ENCODE measurements at places on chromosomes 4 and X. TPM values are rescaled to one million over a fixed set of nuclear protein-coding genes. Genes with fewer than 3 reads are reported as not detected.

Gene TLR3
- total RNA-seq, result 0.32 TPM

Gene STOX2
- 3.3 TPM for total RNA-seq

Gene S100P
- total RNA-seq, result 144 TPM

Gene CNKSR2
- 2.5 TPM for total RNA-seq

Gene CPLX1
- 0.61 TPM for total RNA-seq

Gene SHOX
- total RNA-seq, result not detected

Gene PRDM8
- total RNA-seq, result 0.21 TPM

Gene GPC3
- total RNA-seq, result 0.13 TPM

Gene MAGEA12
- 0.15 TPM for total RNA-seq

Gene CD99L2
- total RNA-seq, result 53.3 TPM

Gene TEX11
- total RNA-seq, result not detected

Gene CXXC4
- total RNA-seq, result not detected

Gene ERAS
- 0.10 TPM for total RNA-seq

Gene NUP62CL
- 13.9 TPM for total RNA-seq

Gene LIMCH1
- 50.7 TPM for total RNA-seq

Gene TRPC5OS
- total RNA-seq, result not detected

Gene CT83
- total RNA-seq, result not detected

Gene RAB9B
- not detected for total RNA-seq

Gene RPS6KA3
- total RNA-seq, result 36.6 TPM

Gene HSD17B13
- 0.05 TPM for total RNA-seq

Gene FGG
- total RNA-seq, result 8.0 TPM

Gene NAP1L5
- 2.4 TPM for total RNA-seq

Gene RBM46
- not detected for total RNA-seq

Gene POLA1
- total RNA-seq, result 11.1 TPM

Gene ARAP2
- 0.36 TPM for total RNA-seq

Gene TMPRSS11B
- total RNA-seq, result not detected

Gene CPZ
- 0.15 TPM for total RNA-seq

Gene CAPN6
- total RNA-seq, result not detected

Gene ZNF330
- 27.1 TPM for total RNA-seq

Gene SUPT20HL2
- total RNA-seq, result not detected

Gene DSPP
- not detected for total RNA-seq

Gene RGS12
- total RNA-seq, result 8.4 TPM

Gene PF4V1
- not detected for total RNA-seq

Gene PRSS12
- 0.14 TPM for total RNA-seq

Gene NEXMIF
- not detected for total RNA-seq

Gene KIT
- 0.02 TPM for total RNA-seq

Gene TMSB15B
- 6.4 TPM for total RNA-seq

Gene AP1AR
- 7.9 TPM for total RNA-seq

Gene ASB5
- not detected for total RNA-seq

Gene EDA
- 0.60 TPM for total RNA-seq

Gene CLTRN
- 0.65 TPM for total RNA-seq

Gene RNF150
- 0.25 TPM for total RNA-seq

Gene MID2
- 8.4 TPM for total RNA-seq

Gene STS
- 2.2 TPM for total RNA-seq

Gene PABPC5
- total RNA-seq, result not detected

Gene ZXDA
- 1.8 TPM for total RNA-seq
